Stimulated activated CD4-positive, alpha-beta T cell treated with anti-CD3 and anti-CD28 coated beads, Interleukin-1b, Interleukin-23, amount 100 ng/mL, for 48 hours (primary cell): ENCODE measurements at places on chromosomes 16 and 17.

- no peak for DNase-seq
These were observed 1.2 kb downstream of the SEC14L1 start for GRCh38 chr17:77141846-77142449.

GRCh38 chr17:51711581-51711980 is 446.9 kb downstream of the CA10 start:
- DNase-seq, result no peak

- no peak for DNase-seq
These were observed 537.1 kb upstream of the EEF2KMT start for GRCh38 chr16:5634666-5635180.

DNA sequence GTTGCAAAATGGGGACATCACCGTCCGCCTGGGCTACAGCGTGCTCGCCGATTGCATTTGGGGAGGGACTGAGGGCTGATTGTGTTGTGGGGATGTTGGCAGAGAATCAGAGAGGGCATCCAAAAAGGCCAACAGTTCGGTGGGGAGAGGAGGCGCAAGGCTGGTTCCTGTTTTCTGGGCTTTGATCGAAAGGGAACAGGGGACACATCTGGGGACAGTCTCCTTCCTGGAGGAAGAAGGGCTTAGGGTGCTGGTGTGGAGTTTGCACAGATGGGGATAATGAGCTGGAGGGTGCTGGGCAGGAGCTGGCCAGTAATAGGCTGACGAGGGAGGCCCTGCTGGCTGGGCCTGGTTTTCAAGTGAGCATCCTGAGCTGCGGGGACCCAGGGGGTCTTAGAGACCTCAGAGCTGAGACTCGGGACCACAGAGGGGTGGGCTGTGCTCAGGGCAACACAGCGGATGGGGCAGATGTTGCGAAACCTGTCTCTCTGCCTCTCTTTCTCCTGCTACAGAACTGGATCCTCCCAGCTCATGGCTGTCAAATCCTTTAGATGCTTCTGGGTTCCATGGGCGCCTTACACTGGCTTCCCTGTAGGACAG is 288.7 kb downstream of the SEC14L1 start:
- DNase-seq, result no peak

DNA sequence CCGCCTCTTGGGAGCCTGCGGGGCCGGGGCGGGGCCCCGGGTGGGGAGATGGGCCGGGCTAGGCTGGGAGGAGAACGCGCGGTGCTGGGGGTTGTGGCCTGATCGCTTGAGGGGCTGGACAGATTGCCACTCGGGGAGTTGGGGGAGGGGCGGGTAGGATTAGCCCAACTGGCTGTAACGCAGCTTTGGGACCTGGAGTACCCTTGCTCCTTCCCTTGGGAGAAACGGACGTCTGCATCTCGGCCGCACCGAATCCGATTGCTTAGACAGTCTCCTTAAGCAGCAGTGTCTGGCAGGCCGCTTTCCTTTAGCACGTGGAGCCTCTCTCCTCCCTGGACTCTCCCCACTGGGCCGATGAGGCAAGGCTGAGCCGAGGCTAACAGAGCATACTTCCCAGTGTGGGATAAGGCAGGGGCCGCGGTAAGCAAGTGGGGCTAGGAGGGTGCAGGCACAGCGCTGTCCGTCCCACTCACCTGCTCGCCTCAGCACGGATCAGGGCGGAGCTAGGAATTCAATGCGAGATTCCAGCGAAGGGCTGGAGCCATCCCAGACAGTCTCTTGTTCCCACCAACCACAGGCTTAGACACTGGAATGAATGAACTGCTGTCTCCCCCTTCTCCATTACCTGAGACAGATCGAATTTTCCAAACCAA is 540 bp upstream of the ACLY start:
- no peak for DNase-seq

DNA sequence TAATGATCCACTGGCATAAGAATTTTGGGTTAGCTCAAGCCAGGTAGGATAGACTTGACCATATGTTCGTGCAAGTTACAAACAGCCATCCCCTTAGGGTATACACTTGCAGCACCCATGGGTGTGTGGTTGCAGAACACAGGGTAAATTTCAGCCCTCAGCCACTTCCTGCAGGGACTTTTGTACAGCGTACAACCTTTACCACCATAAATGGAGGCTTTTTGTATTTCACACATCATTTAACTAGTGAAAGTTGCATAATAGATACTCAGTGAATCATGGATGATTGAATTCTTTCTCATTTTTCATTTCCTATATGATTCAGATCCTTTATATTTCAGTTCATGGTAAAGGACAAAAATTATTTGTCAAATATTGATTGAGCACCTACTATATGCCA is 473.9 kb downstream of the CDH13 start:
- DNase-seq, result no peak
